H9 (cell line): ENCODE measurements at places on chromosomes 6 and 20.

DNA sequence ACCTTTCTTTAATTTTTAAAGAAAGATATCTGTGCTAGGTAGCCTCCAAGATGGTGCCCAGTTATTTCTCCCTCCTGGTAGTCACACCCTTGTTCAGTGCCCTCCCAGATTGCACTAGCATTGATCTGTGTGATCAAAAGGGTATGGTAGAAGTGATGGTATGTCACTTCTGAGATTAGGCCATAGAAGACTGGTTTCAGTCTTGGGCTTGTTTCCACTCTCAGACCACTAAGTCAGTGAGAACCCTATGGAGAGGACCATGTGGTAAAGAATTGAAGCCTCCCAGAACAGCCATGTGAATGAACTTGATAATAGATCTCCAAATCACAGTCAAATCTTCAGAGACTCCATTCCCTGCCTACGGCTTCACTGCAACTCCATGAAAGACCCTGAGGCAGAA lies 57.3 kb downstream of the THEMIS start:
- DNase-seq, result no peak

GRCh38 chr6:34389034-34389433 lies 3.4 kb downstream of the NUDT3 start:
- no peak for DNase-seq

- DNase-seq, result no peak
Measured at GRCh38 chr6:31575335-31575901, at the start of gene TNF. TNF (plus strand) TSS chr6:31575565; CDS start chr6:31575742, 177 bp downstream.

DNA sequence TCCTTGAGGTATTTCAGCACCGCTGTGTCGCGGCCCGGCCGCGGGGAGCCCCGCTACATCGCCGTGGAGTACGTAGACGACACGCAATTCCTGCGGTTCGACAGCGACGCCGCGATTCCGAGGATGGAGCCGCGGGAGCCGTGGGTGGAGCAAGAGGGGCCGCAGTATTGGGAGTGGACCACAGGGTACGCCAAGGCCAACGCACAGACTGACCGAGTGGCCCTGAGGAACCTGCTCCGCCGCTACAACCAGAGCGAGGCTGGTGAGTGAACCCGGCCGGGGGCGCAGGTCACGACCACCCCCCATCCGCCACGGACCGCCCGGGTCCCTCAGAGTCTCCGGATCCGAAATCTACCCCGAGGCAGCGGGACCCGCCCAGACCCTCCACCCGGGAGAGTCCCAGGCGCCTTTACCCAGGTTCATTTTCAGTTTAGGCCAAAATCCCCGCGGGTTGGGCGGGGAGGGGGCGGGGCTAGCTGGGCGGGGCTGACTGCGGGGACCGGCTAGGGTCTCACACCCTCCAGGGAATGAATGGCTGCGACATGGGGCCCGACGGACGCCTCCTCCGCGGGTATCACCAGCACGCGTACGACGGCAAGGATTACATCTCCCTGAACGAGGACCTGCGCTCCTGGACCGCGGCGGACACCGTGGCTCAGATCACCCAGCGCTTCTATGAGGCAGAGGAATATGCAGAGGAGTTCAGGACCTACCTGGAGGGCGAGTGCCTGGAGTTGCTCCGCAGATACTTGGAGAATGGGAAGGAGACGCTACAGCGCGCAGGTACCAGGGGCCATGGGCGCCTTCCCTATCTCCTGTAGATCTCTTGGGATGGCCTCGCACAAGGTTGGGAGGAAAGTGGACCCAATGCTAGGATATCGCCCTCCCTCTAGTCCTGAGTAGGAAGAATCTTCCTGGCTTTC lies 693 bp downstream of the HLA-F start:
- DNase-seq, result peak; percentile 80

DNA sequence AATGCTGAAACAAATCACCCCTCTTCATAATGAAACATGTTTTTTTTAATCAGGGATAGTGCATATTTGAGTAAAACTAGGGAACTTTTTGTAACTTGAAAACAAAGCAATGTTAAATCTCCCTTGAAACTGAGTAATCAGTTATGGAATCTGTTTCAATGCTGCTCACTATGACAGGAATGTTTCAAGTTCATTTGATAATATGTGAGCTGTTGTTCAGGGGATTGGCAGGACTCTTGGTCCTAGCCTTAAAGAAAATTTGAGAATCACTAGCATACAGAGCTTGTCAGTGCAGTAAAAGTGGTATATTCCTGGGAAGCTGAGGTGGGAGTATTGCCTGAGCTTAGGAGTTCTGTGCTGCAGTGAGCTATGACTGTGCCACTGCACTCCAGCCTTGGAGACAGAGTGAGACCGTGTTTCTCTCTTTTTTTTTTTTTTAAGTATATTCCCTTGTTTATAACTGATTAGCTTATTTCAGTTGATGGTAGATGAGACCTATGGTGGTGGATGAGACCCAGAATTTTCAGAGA lies 21.6 kb upstream of the CALHM6 start:
- DNase-seq, result no peak

- DNase-seq, result no peak
Measured at GRCh38 chr6:125948455-125948854, 8.1 kb upstream of the HINT3 start.

GRCh38 chr20:43959079-43959919 lies 44.6 kb downstream of the TOX2 start:
- no peak for DNase-seq

DNA sequence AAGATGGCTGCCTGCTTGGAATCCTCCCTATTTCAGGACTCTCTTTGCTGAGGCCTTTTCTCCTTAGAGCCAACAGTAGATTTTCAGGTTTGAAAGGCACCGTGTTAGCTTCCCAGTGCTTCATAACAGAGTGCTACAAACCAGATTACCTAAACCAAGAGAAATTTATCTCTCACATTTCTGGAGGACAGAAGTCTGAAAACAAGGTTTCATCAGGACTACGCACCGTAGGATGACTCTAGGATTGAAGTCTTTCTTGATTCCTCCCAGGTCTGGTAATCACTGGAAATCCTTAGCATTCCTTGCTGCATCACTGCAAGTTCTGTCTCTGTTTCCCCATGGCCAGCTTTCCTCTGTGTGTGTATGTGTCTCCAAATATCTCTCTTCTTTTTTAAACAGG lies 508.4 kb upstream of the GJE1 start:
- no peak for DNase-seq

DNA sequence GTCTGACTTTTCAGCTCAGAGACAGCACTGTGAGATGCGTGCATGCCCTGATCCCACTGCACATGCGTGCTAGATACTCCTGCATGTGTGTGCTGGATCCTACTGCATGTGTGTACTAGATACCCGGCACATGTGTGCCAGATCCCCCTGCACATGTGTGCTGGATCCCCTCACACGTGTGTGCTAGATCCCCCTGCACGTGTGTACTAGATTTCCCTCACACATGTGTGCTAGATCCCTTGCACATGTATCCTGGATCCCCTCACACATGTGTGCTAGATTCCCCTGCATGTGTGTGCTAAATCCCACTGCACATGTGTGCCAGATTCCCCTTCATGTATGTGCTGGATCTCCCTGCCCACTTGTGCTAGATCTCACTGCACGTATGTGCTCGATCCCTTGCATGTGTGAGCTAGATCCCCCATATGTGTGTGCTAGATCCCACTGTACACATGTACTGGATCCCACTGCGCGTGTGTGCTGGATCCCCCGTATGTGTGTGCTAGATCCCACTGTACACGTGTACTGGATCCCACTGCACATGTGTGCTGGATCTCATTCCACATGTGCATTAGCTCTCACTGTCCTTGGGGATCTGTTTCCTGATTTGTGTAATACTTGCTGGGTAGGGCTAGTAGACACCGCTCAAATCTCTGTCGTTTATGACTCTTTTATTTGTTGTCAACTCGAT lies 214.6 kb downstream of the SMOC2 start:
- no peak for DNase-seq

- no peak for DNase-seq
Measured at GRCh38 chr6:89826029-89826528, 3.6 kb upstream of the CASP8AP2 start.

- DNase-seq, result no peak
Measured at GRCh38 chr6:14681699-14682487, 564.0 kb upstream of the JARID2 start.

DNA sequence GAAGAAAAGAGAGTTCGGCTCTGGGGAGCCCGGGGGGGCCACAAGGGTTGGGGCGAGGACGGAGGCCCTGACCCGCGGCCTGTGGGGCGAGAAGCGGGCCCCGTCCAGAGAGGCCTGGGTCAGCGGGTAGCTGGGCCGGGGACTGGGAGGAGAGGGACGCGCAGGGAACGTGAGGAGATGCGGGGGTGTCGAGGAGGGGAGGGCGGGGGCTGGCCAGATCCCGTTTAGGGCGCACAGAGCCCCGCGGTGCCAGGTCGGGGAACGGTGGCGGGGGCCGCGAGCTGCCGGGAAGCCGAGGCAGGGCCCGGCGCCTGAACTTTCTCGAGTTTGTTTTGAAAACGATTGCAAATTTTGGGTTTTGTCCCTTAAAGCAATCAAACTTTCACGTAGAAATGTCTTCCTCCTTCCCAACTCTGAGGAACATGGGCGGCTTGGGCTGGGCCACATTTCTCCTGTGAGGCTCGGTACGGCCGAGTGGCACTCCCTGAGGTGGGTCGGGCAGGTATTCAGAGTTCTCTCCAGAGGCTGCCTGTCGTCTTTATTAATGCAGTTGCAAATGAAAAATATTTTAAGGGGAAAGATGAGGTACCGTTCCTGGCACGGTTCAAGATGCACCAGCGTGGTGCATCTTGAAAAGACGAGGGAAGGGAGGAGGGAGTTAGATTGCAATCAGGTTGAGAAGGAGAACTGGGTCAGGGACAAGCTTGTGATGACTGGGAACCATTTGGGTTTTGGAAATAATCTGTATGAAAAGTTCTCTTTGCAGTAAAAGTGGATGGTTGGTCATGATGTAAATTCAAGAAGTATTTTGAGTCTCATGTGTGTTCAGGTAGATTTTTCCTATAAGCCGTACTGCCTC lies 972 bp downstream of the RNF8 start:
- peak; percentile 34 for DNase-seq

DNA sequence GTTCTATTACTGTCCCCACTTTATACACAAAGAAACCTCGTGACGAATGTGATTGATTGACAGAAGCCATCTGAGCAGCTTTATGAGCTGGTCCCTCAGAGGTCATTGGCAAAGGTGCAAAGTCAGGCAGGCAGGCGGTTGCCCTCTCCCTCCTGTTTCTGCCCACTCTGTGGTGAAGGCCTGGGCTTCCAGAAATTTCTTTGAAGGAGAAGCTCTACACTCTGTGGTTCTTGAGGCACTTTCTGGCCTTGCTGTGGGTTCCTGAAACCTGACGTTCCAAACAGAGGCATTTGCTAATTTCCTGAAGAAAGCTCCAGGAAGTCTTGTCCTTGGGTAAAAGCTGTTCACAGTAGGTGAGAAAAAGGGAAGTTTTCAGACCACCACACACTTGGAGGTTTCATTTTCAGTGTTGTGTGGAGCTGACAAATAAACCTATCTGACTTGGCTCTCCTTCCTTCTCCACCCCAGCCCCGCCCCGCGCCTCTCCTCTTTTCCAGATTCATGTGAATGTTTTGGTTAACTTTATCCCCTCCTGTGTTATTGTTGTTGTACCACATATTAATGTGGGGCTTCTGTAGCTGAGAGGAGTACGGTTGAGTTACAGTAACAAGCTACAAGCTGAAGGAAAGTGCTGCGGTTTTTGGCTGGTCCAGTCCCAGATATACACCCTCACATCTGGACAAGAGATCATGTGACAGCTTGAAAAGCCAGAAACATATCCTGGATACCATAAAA lies 274.1 kb downstream of the CLIC5 start:
- DNase-seq, result no peak

GRCh38 chr6:34332251-34333198 lies 59.9 kb downstream of the NUDT3 start:
- DNase-seq, result no peak

GRCh38 chr6:96089173-96089572 lies 73.4 kb downstream of the FUT9 start:
- peak; percentile 56 for DNase-seq

DNA sequence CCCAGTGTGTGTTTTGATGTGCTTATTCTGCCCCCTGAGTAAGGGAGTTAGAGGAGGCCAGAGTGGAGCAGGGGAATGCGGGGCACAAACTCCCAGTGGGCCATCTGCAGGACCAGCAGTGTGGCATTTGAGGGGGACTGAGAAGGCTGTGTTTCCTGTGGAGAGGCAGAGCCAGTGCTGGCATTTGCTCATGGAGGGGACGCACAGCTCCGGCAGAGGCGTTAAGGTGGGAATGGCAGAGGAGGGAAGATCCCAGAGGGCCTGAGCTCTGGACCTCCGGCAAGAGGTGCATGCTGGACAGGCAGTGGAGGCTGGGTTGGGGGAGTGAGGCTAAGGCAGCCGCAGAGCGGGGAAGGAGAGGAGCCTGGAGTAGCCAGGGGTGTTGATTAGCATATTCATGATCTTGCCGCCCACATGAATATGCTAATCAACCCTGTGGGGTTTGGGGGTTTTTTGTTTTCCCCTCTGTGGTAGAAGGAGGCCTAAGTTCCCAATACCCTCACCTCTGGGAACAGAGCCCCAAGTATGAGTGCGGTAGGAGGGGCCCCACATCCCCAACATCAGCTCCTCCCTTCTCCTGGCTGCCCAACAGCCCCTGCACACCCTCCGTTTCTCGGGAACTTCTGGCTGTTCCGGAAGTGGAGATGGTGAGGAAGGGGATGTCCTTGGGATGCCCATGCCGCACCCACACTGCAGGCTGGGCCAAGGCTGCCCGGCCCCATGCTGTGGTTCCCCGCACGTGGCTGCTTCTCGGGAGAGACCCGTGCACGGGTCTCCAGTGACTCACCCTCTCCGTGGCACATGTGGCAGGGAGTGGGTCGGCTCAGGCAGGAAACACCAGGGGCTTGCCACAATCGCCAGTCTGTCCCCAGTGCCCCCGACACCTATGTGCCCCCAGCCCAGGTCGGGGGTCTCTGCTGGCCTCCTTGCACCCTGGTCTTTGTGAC lies 33.8 kb downstream of the DLGAP4 start:
- DNase-seq, result peak; percentile 57

GRCh38 chr20:23971310-23971709 lies 17.3 kb downstream of the GGTLC1 start:
- no peak for DNase-seq

DNA sequence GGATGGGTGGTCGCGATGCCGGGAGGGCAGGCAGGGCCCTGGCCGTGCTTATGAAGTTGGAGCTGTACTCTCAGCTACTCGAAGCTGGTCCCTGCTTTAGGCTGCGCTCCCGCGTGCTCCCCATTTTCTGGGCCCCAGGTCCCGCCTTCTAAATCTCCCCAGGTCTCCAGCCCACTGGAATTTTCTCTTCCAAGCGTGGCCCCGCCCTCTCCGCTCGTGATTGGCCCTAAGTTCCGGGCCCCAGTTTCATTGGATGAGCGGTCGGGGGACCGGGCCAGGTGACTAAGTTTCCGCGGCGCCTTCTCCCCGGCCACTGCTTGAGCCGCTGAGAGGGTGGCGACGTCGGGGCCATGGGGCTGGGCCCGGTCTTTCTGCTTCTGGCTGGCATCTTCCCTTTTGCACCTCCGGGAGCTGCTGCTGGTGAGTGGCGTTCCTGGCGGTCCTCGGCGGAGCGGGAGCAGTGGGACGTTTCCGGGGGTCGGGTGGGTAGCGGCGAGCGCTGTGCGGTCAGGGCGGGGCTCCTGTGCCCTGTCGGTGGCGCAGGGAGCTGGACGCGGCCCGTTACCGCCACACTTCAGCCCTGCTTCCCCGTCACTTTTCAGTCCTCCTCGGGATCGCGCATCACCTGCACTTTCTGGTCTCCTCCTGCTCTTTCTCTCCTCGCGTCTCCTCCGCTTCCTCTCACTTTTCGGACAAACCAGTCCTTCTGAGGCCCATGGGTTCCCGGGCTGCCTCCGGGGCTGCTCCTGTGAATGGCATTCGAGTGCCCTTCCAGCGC lies at the start of gene MICA:
TSS of gene MICA (plus strand) at position 313 of the 778 bp plus-strand sequence. CDS start at position 351, 38 bp downstream.
- DNase-seq, result peak; percentile 94
